ENCODE measurements at places on chromosomes 1 and 21.
A peak's percentile ranks its signal among the peaks of the same experiment; 100 is the strongest.

DNA sequence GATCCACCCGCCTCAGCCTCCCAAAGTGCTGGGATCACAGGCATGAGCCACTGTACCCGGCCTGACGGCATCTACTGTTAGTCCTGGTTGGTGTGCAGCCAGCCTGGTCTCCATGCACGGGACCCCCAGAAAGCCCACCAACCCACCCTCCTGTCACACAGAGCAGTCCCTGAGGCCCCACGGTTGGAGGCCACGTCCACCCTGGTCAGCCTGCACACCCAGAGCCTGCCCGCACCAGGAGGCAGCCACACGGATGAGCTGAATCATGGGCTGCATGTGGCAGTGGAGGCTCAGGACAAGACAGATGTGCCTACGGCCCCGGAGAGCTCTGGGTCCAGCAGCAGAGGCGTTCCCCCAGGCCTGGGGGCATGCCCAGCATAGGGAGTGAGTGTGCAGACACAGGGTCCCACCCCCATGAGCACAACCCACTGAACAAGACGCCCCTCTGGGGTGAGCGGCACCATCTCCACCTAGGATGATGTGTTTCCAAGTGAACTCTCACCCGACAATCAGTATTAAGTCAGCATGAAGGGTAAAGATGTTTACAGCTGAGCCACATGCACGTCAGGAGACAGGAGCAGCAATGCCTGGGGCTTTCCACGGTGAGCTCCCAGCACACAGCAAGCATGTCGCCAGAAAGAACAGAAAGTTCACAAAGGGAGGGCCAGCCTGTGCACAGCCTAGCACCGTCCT lies 102.1 kb downstream of the WDR4 start:
- no peak for DNase-seq

GRCh38 chr1:93033029-93033428 lies 46.1 kb upstream of the MTF2 start:
- no peak for DNase-seq

GRCh38 chr1:208534599-208534897 lies 290.4 kb upstream of the PLXNA2 start:
- no peak for DNase-seq

GRCh38 chr1:44694863-44695478 lies 20.5 kb downstream of the ARMH1 start:
- no peak for DNase-seq

- no peak for DNase-seq
Measured at GRCh38 chr1:42295816-42296215, 39.2 kb downstream of the FOXJ3 start.

GRCh38 chr1:235995511-235995910 lies 69.4 kb downstream of the NID1 start:
- no peak for DNase-seq

- no peak for DNase-seq
Measured at GRCh38 chr1:30318413-30318812, 405.0 kb downstream of the MATN1 start.

DNA sequence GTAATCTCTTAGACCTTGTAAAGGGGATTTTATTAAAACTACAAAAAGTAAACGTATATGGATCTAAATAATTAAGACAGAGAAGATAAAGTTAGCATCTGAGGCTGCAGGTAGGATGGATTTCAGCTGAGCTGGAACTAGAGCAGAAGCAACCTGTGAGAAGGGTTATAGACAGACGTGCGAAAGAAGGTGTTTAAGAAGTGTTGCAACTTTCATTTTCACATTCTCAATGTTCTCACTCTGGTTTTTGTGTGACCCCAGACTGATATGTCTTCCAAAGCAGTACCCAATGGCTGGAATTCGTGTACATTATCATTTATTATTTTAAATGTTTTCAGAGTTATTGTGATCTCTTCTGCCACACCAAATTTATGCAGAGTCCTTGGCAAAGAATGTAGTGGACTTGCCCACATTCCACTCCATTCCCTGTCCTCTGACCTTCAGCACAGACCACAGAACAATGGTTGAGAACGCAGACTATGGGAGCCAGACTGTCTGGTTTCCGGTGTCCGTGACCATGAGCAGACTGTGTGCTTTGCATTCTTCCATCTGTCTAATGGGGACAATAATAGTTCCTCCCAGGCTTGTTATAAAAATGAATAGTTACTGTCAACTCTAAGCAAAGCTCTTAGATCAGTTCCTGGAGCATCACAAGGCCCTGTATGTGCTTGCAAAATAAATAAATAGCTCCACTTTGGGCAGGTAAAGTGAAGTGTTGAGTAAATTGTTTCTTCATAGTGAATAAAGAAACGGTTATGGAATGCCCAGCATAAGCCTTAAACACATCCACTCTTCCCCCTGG lies 140.6 kb upstream of the SAMSN1 start:
- no peak for DNase-seq

GRCh38 chr1:93692026-93692425 lies 10.4 kb upstream of the BCAR3 start:
- DNase-seq, result no peak

GRCh38 chr1:53604291-53604919 lies 134.6 kb downstream of the GLIS1 start:
- peak; percentile 8 for DNase-seq

DNA sequence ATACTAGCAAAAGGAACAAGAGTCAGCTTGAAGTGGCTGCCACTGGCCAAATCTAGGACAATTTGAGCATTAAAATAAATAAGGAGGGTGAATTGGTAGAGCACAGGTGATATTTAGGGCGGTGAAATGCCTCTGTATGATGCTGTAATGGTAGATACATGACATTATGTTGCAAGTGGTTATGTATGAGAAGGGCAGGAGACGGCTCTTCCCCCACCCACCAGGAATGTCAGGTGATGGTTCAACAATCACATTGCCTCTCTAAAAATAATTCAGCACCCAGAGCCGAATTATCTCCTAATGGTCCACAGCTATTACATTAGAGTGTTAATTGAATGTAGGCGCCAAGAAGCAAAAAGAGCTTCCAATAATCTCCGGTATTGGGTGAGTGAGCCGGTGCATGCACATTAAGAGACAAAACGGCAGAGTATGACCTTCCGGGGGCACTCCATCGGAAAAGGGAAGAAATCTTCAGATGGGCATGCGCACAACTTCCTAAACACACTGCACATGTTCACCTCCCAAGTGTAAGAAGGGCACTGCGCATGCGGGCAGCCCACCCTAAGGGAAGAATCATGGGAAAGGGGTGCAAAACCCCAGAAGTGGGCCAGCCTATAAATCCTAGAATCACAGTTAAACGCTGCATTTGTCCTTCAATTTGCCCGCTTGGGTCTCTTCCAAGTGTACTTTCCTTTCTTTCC lies 6.8 kb upstream of the IFNAR1 start:
- no peak for DNase-seq

DNA sequence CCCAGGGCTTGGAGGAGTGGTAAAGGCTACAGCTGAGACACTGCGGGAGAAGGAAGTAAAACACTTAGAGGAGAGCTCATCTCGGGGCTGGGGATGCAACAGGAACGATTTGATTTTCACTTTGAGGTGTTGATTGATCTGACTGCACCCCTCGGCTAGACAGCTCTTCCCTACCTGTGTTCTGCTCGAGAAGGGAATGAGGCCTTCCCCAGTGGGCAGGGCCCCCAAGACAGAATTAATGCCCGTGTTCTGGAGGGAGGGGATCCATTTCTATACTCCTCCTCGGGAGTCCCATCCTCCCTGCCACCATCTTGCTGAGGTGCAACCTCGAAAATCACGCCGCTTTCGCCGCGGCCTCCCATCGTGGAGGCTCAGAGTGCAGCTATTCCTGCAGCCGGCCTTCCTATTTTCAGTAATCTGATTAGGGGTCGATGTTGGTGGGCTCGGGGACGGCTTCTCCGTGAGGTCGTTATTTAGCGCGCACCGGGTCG lies 2.4 kb downstream of the ATP2B4 start:
- no peak for DNase-seq

DNA sequence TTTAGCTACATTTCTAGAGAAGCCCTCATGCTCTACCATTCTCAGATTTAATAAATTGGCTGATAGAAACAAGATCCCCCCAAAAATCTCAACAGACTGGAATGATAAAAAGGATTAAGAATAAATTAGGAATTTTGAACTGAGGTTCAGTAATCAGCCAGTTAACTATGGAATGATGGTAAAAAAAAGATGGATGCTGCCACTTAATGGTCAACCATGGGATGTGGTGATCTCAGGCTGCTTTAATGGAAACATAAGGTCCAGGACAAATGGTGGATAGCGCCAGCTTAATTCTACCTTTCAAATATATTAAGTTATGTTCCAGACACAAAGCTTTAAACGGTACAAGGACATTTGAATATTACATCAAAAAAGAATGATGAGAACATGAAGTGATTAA lies 49.9 kb downstream of the CCN1 start:
- no peak for DNase-seq

GRCh38 chr1:21563971-21564370 lies 54.7 kb downstream of the ALPL start:
- DNase-seq, result no peak

GRCh38 chr1:43315963-43316737 lies 15.4 kb downstream of the TIE1 start:
- peak; percentile 27 for DNase-seq

GRCh38 chr21:27108228-27108627 lies 141.3 kb upstream of the ADAMTS5 start:
- DNase-seq, result no peak

DNA sequence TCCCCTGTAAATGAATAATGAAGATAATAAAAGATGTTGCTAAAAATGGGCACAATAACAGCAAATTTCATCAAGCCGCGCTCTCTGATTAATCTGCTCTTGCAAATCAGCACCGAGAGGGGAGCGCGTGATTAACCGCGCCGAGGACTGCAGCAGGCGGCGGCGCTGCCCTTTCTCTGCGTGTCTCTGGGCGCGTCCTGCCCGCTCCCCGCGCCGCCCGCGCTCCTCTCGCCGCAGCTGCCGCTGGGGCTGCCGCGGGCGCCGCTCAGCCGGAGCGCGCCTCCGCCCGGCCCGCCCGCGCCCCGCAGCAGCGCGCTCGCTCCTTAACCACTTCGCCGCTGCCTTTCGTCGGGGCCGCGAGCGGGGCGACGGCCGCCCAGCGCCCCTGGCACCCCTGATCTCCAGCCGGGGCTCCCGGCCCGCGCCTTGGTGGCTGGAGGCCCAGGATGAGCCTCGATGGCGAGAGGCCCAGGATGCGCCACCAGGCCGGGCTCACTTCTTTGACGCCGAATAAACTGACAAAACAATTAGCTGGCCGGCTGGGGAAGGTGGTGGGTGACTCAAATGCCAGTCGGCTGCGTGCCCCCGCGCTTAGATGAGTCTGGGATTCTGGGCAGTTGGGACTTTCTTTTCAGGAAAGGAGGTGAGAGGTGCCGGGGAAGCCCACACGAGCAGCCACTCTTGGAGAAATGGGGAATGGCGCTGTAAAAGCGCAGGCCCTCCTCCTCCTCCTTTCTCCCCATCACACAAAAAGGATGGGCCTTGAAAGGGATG lies 221.4 kb upstream of the PKN2 start:
- peak; percentile 60 for DNase-seq

GRCh38 chr21:32469628-32470027 lies 57.1 kb downstream of the EVA1C start:
- no peak for DNase-seq

- DNase-seq, result no peak
Measured at GRCh38 chr1:85585799-85586198, 5.2 kb downstream of the CCN1 start.

GRCh38 chr1:165841582-165842017 lies 14.2 kb downstream of the UCK2 start:
- DNase-seq, result no peak

- DNase-seq, result no peak
Measured at GRCh38 chr1:183313063-183313462, 105.1 kb downstream of the NMNAT2 start.

GRCh38 chr1:14913482-14914177 lies 239.9 kb upstream of the TMEM51 start:
- no peak for DNase-seq

DNA sequence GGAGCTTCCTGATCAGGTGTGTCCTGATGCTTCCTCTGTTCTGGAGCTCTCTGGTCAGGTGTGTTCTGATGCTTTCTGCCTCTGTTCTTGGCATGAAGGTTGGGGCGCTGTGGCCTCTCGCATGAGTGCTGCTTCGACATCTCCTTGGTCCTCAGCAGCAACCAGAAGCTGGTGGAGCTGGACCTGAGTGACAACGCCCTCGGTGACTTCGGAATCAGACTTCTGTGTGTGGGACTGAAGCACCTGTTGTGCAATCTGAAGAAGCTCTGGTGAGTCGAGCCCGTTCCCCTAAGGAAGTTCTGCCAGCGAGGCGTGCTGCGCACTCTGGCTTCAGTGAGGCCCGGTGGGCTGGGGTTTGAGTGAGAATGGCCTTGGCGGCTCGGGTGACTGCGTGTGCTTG lies 18.0 kb downstream of the NLRP3 start:
- no peak for DNase-seq

All from sciatic nerve (tissue), 2 donors.